ENCODE measurements at places on chromosomes 16 and 17. TPM values are rescaled to one million over a fixed set of nuclear protein-coding genes. Genes with fewer than 3 reads are reported as not detected.

KIF18B gene
- 0.60 TPM for total RNA-seq

DOC2A gene
- total RNA-seq: under 0.01 TPM

DNAAF8 gene
- 0.40 TPM for total RNA-seq

CSNK1D gene
- 38.8 TPM for total RNA-seq

CBFA2T3 gene
- not detected for total RNA-seq

SGCA gene
- not detected for total RNA-seq

NPB gene
- under 0.01 TPM for total RNA-seq

PHOSPHO1 gene
- total RNA-seq: not detected

KRTAP2-3 gene
- total RNA-seq: not detected

OR4D1 gene
- total RNA-seq: not detected

HAGHL gene
- total RNA-seq: 4.4 TPM

CFAP119 gene
- 0.87 TPM for total RNA-seq

EVI2B gene
- not detected for total RNA-seq

LHX1 gene
- total RNA-seq: not detected

TBC1D10B gene
- 22.4 TPM for total RNA-seq
